Spinal cord (tissue), 10 donors: ENCODE measurements at places on chromosomes 11 and 22. TPM values are rescaled to one million over a fixed set of nuclear protein-coding genes. Genes with fewer than 3 reads are reported as not detected.

DNA sequence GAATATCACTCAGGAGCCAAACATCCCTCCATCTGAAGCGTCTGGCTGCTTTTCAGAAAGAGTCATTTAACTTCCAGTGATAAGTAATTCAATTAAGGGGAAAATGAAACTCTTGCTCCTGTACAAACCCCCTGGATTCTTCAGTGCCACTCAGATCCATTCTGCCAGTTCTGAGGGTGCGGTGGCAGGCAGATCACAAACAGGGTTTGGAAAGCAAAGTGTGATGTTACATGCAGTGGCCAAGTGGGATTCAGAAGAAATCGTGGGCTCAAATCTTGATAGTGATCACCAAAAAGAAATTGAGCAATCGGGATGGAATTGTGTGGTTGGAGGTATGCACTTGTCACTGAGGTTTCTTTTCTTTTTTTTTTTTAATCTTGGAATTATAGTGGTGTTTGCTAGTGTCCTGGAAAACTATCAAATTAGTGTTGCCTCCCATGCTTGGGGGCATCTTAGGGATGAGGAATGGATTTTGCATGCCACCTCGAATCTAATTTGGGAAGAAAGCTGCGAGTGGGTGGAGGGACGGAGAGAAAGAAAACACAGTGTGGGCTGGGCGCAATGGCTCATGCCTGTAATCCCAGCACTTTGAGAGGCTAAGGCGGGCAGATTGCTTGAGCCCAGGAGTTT lies 22.5 kb upstream of the RTL6 start:
- DNase-seq, result no peak

- no peak for DNase-seq
Measured at GRCh38 chr11:93116641-93117441, 81.0 kb downstream of the SLC36A4 start.

DNA sequence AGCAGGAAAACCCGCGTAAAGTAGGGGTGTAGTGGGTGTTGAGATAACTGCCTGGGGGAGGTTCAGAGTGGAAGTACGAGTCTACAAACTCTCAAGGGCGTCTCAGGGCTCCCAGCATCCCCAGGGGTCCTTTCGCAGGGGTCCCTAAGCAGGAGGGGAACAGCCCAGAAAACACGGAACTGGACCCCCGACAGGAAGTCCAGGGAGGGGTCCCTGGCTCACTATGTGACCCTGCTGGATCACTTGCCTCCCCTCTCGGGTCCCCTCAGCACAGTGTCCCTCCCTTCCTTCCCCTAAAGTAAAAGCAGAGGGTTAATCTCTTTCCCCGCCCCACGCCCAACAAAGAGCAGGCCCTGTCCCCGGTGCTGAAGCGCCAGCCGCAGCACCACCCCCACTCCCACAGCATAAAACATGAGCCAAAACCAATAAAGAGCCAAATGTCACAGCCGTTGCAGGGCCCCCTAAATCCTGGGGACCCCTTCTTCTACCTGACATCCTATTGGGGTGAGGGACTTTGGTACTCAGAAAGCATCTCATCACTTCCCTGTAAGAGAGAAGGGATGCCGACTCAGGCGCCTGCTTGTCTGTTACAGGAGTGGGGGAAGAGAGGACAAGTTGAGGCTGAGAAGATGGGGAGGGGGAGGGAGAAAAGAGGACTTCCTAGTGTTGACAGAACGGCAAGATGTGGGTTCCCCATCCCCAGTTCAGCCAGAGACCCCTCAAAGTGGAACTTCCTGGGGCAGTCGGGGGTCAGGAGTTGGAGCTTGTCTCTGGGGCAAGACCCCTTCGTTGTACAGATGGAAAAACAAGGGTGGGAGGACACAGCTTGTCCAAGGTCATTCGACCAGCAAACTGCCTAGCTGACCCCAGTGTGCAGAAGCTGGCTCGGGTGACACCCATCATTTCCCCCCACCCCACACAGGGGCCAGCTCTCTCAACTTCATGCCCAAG lies 1.4 kb upstream of the NEFH start:
- no peak for DNase-seq

DNA sequence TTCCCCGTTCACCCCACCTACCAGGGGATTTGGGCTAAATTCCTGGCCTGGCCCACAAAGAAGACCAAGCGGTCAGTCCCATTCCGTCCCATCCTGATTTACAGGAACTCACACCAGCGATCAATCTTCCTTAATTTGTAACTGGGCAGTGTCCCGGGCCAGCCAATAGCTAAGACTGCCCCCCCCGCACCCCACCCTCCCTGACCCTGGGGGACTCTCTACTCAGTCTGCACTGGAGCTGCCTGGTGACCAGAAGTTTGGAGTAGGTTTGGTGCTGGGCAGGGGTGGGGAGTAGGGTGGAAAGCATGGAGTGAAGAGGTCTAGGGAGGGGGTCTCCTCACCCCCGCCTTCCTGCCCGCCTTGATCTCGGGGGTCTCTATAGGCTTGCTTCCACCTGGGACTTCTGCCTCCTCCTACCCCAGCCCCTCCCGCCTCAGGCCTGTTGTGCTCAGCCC lies at the start of gene SERPING1:
Gene SERPING1, plus strand, starts transcription at position 225 of the 455 bp plus-strand sequence. CDS start 586 bp downstream, outside the sequence.
- DNase-seq, result peak; percentile 70

GRCh38 chr11:45982656-45983470 lies 60.4 kb downstream of the LARGE2 start:
- no peak for DNase-seq

GRCh38 chr11:70527046-70527395 lies 128.7 kb downstream of the CTTN start:
- DNase-seq, result no peak

DNA sequence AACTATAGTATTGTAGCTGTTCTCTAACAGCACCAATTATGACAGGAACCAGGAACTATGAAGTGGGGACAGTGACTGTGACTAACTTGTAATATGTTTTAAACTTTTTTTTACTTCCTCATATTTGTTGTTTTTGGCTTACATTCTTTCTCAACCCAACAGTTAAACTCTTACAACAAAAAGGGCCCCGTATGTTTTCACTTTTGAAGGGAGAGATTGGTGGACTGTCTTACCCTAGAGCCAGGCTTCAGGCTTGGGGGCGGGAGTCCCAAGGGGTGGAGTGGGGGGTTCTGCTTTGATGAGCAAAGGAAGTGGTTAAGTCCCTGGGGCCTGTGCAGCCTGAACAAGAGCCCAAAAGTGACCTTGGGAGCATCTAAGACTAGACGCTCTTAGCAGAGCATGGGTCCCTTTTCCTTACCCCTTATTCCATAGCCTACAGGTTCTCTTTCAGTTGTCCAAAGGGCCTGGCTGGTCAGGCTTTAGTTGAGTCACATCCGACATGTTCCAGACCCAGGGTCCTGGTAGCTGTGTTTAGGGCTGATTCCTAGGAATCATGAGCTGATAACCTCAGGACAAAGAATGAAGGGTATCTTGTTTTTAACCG lies 38.8 kb downstream of the STIM1 start:
- DNase-seq, result no peak

The C22orf31 gene
- polyA plus RNA-seq, result not detected

The NRGN gene
- polyA plus RNA-seq, result 33.3 TPM

The TCN1 gene
- not detected for polyA plus RNA-seq

The MMP1 gene
- 0.08 TPM for polyA plus RNA-seq

The DDI1 gene
- polyA plus RNA-seq, result not detected
